ENCODE measurements at places on chromosomes 6 and 20. TPM values are rescaled to one million over a fixed set of nuclear protein-coding genes. Genes with fewer than 3 reads are reported as not detected.

RSPO3 gene
- total RNA-seq = not detected

VGLL2 gene
- total RNA-seq = not detected

NOX3 gene
- 0.24 TPM for total RNA-seq

IL17F gene
- not detected for total RNA-seq

CPNE5 gene
- total RNA-seq = not detected

FAM217A gene
- not detected for total RNA-seq

DNA sequence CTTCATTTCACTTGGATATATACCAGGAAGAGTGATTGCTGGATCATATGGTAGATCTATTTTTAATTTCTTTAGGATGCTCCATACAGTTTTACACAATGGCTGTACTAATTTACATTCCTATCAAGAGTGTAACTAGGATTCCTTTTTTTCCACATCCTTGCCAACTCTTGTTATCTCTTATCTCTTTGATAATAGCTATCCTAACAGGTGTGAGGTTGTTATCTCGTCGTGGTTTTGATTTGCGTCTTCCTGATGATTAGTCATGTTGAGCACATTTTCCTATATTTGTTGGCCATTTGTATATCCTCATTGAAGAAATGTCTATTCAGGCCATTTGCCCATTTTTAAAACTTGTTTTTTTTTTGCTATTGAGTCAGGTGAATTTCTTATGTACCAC lies 552.4 kb downstream of the RFPL4B start:
- DNase-seq = no peak
- no peaks in the 10 kb centered on the region for H3K27me3 ChIP-seq
- H3K36me3 ChIP-seq = no peaks in the 10 kb centered on the region
- H3K27ac ChIP-seq = no peak overlapping the region

DNA sequence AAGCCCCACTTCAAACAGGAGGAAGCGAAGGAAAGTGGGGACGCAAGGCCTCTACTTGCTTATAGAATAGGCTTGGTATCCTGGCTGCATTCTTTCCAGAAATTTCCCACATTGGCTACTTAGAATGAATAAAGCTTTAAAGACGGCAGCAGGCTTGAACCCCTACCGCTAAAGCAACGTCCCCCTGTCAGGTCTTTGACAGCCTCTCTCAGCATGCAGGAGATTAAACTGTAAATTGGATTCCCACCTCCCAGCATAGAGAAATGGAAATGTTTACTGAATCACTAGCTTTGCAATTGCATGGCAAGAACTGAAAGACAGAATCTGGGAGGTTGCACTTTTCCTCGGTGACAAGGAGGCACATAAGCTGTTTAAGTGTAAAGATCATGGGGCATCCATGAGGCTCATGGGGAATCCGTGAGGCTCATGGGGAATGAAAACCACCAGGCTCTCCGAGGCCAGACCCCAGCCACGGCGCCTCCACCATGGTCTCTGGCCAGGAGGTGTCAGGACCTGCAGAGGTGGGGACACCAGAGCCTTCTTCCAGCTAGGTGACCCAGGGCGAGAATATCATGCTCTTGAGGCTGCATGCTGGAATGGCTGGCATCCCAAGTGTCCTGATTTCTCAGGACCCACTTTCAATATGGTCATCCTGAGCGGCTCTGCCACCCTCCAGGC lies 10.3 kb downstream of the LEMD2 start:
- H3K36me3 ChIP-seq = peaks cover 92% of the 10 kb centered on the region
- H3K27ac ChIP-seq = no peak overlapping the region
- H3K4me1 ChIP-seq = no peaks in the 10 kb centered on the region
- DNase-seq = no peak
- no peaks in the 10 kb centered on the region for H3K27me3 ChIP-seq

- H3K36me3 ChIP-seq = no peaks in the 10 kb centered on the region
- no peak overlapping the region for H3K27ac ChIP-seq
- H3K4me3 ChIP-seq = no peak overlapping the region
- 0 out of 2 replicates have a peak, but pooled peaks cover 10% of the 10 kb centered on the region for H3K4me1 ChIP-seq
- no peak for DNase-seq
Measured at GRCh38 chr6:17116117-17116440, 14.2 kb downstream of the STMND1 start.

- DNase-seq = no peak
- H3K4me1 ChIP-seq = no peaks in the 10 kb centered on the region
- H3K36me3 ChIP-seq = no peaks in the 10 kb centered on the region
- no peaks in the 10 kb centered on the region for H3K27me3 ChIP-seq
Measured at GRCh38 chr6:148128014-148128730, 214.5 kb upstream of the SASH1 start.

DNA sequence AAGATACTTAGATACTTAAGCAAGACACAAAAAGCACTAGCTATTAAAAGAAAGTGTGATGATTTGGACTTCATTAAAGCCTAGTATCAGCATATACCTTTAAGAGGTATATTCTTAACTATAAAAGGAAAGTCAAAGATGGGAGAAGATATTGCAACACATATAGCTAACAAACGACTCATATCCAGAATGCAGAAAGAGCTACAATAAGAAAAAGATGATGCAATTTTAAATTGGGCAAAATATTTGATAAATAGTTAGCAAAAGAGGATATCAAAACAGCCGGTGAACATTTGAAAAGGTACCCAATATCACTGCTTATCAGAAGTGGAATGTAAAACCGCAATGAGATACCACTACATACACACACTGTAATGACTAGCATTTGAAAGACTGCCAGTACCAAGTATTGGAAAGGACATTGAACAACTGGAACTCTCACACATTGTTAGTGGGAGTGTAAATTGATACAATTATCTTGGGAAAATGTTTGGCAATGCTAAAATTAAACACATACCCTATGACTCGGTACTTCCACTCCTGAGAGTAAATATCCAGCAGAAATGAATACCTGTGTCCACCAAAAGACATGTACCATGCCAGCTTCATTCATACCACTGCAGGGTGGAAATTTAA lies 25.7 kb downstream of the MUC22 start:
- no peaks in the 10 kb centered on the region for H3K27me3 ChIP-seq
- no peak overlapping the region for H3K27ac ChIP-seq
- no peak for DNase-seq
- H3K4me1 ChIP-seq = peaks cover 2% of the 10 kb centered on the region
- H3K36me3 ChIP-seq = no peaks in the 10 kb centered on the region

- no peak for DNase-seq
- H3K4me1 ChIP-seq = peaks cover 49% of the 10 kb centered on the region
- H3K36me3 ChIP-seq = no peaks in the 10 kb centered on the region
- H3K4me3 ChIP-seq = no peak overlapping the region
Measured at GRCh38 chr20:25606094-25606695, 17.6 kb downstream of the NANP start.

DNA sequence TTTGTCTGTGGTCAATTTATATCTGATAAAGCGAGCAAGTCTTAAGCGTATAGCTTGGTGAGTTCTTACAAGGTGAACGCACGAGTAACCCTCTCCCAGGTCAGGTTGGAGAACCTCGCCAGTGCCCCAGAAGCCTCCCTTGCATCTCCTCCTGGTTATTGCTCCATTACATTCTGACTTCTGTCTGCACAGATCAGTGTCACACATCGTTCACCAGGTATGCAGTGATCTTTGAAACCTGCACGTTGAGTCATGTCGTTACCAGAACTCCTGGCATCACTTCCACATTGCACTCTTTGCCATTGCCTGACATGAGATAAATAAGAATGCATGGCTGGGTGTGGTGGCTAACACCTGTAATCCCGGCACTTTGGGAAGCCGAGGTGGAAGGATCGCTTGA lies 44.2 kb downstream of the AKAP12 start:
- H3K27ac ChIP-seq = no peak overlapping the region
- no peaks in the 10 kb centered on the region for H3K4me1 ChIP-seq
- H3K36me3 ChIP-seq = no peaks in the 10 kb centered on the region
- H3K27me3 ChIP-seq = no peaks in the 10 kb centered on the region

DNA sequence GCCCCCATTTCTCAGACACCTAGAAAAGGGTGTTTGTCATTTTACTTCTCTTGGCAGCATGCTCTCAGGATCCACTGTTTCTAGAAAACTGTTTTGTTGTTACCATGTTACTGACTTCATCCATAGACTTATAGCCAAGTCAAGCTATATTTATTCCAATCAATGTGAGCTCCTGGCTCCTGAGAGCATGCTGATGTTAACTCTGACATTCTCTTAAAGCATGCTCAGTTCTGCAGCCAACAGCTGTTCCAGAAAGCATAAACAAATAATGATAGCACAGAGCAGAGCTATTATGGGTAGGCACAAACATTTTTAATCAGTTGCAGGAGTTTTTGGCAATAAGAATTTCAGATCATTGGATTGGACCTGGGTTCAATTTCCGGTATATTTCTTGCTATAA lies 92.4 kb upstream of the CEP85L start:
- no peak for DNase-seq
- no peak overlapping the region for H3K4me3 ChIP-seq
- peaks cover 3% of the 10 kb centered on the region for H3K27me3 ChIP-seq

GRCh38 chr20:15700147-15700765 lies 873.0 kb downstream of the KIF16B start:
- H3K4me1 ChIP-seq = no peaks in the 10 kb centered on the region
- H3K4me3 ChIP-seq = no peak overlapping the region
- no peak for DNase-seq
- no peak overlapping the region for H3K27ac ChIP-seq
- H3K27me3 ChIP-seq = no peaks in the 10 kb centered on the region
- H3K36me3 ChIP-seq = no peaks in the 10 kb centered on the region

DNA sequence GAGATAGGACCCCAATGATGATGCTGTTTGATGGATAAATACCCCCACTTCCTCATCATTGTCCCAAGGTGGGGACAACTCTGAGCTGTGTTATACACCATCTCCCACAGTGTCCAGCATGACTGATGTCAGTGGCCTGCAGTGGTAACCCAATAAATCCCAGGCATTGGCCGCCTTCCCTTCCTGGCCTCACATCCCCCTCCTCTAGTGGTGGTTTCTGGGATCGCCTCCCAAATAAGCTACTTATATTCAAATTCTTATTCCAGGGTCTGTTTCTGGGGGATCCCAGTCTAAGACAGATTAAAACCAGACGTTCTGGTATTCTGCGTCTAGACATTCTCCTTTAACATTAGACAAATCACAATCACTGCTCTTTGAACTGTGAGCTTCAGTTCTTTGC lies 90.6 kb downstream of the SCP2D1 start:
- H3K4me3 ChIP-seq = no peak overlapping the region
- H3K27me3 ChIP-seq = no peaks in the 10 kb centered on the region
- no peak for DNase-seq
- no peak overlapping the region for H3K27ac ChIP-seq
- no peaks in the 10 kb centered on the region for H3K36me3 ChIP-seq

GRCh38 chr20:51596668-51597388 lies 54.3 kb upstream of the NFATC2 start:
- H3K27me3 ChIP-seq = no peaks in the 10 kb centered on the region
- H3K4me3 ChIP-seq = no peak overlapping the region
- no peak overlapping the region for H3K27ac ChIP-seq
- H3K4me1 ChIP-seq = peaks cover 13% of the 10 kb centered on the region
- DNase-seq = no peak

DNA sequence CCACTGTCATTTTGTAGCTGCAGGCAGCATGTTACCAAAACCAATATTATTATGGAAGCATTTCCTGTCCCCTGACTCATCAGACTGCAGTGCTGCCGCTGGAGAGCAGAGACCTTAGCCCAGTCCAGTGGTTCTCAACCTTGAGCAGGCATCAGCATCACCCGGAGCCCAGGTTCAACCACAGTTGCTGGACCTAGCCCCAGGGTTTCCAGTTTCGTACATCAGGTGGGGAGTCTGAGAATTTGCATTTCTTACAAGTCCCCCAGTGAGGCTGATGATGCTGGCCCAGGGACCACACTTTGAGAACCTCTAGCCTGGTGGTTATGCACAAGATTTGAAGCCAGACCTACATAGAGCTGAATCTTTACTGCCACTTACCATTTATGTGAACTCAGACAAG lies 47.3 kb downstream of the LY86 start:
- H3K4me3 ChIP-seq = no peak overlapping the region
- H3K27ac ChIP-seq = no peak overlapping the region
- no peaks in the 10 kb centered on the region for H3K36me3 ChIP-seq
- H3K4me1 ChIP-seq = no peaks in the 10 kb centered on the region
- DNase-seq = no peak

DNA sequence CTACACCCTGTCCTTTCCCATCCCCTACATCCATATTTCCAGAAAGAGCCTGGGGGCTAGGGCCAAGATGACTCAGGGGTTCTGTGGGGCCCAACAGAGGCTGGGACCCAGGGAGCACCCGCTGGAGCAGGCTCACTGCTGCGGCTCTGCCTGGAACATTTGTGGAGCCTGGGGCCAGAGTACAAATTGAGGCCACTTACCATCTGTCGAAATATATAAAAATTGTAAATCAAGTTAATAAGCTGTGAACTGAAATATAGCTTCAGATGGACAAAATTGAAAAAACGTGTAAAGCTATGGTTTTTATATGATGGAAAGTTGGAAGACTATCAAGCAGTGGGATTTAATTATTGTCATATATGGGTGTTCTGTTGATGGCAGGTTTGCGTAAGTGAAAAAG lies 82.9 kb upstream of the ATXN1 start:
- DNase-seq = no peak
- no peaks in the 10 kb centered on the region for H3K4me1 ChIP-seq
- H3K4me3 ChIP-seq = no peak overlapping the region

DNA sequence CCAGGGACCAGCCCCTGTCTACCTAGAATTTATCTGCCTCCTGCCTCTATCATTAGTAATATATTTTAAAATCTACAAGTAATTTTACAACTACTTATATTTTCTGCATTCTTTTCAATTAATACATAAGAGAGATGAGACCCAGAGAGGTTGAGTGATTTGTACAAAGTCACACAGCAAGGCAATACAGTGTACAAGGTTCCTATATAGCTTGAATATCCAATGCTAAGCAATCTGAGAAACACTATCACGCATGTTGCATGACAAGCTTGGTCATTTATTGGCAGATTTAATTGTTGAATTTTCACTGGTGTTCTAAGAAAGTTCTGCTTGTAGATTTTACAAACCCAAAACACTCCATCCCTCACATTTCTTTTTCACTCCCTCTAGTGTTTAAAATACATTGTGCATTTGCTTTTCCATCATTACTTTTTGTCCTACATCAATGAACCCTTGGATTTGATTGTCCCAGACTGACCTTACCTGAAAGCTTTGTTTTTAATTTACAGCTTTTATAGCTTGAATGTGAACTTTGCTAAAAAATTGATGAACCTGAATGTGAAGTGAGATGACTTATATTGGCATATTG lies 520.9 kb upstream of the CITED2 start:
- no peak overlapping the region for H3K4me3 ChIP-seq
- H3K4me1 ChIP-seq = no peaks in the 10 kb centered on the region
- H3K27me3 ChIP-seq = no peaks in the 10 kb centered on the region
- H3K27ac ChIP-seq = no peak overlapping the region
- no peak for DNase-seq

- no peaks in the 10 kb centered on the region for H3K36me3 ChIP-seq
- peaks cover 10% of the 10 kb centered on the region for H3K4me1 ChIP-seq
- H3K27ac ChIP-seq = no peak overlapping the region
- H3K4me3 ChIP-seq = no peak overlapping the region
- DNase-seq = no peak
Measured at GRCh38 chr6:13390658-13391057, 62.3 kb upstream of the TBC1D7 start.
